ENCODE measurements at places on chromosomes 2 and 18.

DNA sequence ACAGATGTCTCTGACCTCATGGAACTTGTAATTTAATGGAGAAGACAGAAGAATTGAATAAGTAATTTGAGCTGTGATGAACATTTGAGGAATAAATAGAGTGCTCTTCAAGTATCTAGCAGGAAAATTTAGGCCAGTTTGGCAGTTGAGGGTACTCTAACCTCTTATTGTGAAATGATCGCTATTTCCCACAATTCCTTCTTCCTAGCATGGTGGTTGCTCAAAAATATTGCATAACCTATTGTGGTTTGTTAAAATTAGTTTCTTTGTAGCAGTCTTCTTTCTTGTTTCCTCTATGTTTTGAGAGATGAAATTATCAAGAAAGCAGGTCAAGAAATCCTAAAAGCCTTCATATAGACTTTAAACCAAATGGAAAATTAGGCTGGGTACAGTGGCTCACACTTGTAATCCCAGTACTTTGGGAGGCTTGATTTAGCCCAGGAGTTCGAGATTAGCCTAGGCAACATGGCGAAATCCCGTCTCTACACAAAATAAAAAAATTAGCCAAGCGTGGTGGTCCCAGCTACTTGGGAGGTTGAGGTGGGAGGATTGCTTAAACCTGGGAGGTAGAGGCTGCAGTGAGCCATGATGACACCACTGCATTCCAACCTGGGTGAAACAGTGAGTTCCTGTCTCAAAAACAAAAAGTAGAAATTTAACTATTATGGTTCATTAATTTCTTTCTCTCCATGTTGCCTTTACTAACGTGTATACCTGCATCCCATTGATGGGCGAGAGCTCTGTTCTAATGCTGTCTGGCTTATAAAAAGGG lies 58.7 kb downstream of the RBKS start:
- no peak for DNase-seq

- no peak for DNase-seq
Observed at GRCh38 chr2:20884829-20885228, 61.9 kb upstream of the LDAH start.

DNA sequence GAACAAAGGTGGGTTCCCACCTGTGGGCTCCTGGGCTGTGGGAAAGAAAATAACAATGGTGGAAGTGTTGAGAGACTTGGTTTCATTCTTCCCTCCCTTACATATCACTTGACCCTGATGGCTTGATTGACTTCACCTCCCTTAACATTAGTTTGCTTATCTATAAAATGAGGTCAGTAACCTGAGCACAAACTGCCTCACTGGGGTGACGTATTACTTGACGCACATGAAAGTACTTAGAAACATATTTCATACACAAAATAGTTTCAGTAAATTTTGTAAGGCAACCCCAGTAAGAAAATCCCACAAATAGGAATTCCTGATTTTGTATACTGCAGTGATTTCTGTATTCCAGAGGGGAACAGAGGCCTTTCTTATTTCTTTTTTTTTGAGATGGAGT lies 29.4 kb upstream of the LPIN2 start:
- no peak for DNase-seq

DNA sequence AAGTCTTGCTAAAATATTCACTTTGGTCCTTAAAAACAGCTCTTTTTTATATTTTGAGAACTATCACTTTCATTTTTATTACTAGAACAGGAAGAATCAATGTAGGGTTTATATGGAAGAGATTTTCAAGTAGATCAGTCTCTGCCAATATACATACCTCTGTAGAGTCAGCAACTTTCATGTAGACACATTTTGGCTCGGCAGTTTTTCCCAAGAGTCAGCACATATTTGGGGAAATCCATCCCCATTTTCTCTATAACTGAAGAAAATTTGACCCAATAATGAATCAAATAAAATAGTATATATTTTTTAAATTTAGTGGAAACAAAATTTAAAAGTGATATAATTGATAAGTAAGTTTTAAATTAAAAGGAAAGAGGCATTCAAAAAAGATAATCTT lies 329.8 kb upstream of the TFPI start:
- no peak for DNase-seq

- DNase-seq = no peak
Observed at GRCh38 chr18:45749918-45750689, 26.1 kb downstream of the SLC14A1 start.

- no peak for DNase-seq
Observed at GRCh38 chr2:171451074-171451473, 17.0 kb downstream of the DCAF17 start.

DNA sequence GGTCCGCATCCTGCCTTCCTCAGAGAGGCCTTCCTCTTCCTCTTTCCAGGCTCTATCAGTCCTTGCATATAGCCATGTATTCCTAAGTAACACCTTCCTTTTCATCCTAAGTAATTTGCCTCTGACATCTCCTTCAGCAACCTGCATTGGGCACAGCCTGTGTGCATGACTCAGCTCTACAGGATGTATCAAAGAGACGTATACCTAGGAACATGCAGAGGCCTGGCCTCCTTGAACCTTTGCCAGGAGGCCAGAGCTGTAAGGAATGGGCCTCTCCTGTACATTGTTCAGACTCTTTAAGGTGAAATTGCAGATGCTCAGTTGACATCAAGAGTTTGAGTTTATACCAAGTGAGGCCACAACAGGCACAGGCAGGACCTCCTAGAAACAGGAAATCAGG lies 76.0 kb upstream of the CELF4 start:
- DNase-seq = no peak

Measured in ecto neural progenitor cell (in vitro differentiated cells).